ENCODE measurements at places on chromosomes 1 and 21. TPM values are rescaled to one million over a fixed set of nuclear protein-coding genes. Genes with fewer than 3 reads are reported as not detected.

ABCA4 gene
- polyA plus RNA-seq, result 0.19 TPM

TCEA3 gene
- 2.2 TPM for polyA plus RNA-seq

OR2T33 gene
- not detected for polyA plus RNA-seq

- no peak for DNase-seq
Observed at GRCh38 chr1:203204756-203205155, 18.3 kb upstream of the CHI3L1 start.

GRCh38 chr1:245205396-245205795, 50.6 kb downstream of the KIF26B start:
- DNase-seq, result no peak

- no peak for DNase-seq
Observed at GRCh38 chr1:229093609-229094336, 177.1 kb upstream of the RAB4A start.

DNA sequence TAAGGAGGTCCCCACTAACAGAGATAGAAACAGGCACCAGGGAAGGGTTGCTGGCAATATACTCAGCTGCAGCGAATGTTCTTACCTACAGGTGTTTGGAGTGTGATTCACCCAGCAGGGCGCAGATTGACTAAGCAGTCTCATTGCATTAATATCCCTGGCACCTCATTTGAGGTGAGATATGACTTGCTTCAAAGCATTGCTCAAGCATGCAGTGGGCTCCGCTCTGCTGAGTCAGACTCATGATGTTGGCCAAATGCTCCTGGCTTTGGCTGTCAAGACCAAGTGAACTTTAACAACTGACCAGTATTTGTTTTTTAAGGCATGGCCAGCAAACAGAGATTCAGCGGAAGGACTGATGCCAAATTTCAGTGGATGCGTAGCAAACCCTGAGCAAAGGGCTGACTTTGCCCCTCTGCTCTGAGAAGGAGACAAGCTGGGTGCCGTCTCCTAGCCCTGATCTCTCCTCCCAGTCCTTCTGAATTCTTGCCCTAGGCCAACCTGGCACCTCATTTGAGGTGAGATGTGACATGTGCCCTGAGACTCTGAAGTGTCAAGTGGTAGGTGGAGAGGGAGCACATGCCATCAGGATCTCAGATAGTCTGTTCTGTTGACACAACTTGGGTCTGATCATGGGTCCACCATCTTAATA, 187.1 kb upstream of the COA6 start:
- no peak for DNase-seq

DNA sequence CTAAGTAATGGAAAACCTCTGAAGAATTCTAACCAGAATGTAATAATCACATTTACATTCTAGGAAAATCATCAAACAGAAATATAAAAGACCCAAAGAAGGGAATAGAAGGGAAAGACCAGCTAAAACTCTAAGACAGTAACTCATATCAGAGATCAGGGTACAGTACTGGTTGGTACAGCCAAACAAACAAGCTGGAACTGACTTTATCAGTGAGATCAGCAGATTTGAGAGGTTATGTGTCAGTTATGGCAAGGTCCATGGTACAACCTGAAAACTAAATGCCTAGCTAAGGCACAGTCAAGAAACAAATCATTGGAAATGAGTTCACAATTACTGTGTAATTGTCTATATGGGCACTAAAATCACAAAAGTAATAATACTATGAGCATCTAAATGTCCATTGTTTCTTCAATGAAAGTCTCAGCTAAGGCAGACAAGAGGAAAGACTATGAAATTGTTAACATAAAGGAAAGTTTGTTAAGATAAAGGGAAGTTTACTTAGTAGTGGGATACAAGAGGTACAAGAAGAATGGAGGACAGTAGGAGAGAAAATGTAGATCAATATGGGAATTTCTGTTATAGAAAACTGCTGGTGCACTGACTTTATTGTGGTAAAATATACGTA, 75.8 kb downstream of the TRIM33 start:
- no peak for DNase-seq

DNA sequence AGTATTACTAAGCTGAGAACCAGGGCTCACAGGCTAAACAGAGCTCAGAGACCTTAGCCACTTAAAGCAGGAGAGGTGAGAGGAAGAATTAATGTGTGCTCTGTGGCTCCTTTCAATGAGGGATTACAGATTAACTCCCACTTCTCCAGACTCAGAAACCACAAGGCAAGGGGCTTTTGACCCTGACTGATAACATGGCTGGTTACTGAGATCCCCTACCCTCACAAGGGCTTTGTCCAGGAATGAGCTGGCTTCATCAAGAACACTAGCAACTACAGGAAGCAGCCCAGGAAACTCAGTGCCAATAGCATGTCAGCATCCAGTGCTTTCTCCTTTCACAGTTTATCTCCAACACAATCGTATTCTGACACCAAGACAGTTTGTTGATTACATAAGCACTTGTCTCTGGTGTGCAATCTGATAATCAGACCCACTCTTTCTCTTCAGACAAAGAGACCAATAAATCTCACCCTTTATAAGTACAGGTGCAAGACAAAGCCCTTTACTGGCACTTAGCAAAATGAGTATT, 38.8 kb downstream of the ERI3 start:
- DNase-seq, result no peak

Measured in brain (organoid and tissue), 16 donors.